ENCODE measurements at places on chromosomes 11 and 22.

GRCh38 chr11:62575156-62575555, 1.5 kb upstream of the EEF1G start:
- DNase-seq, result no peak

DNA sequence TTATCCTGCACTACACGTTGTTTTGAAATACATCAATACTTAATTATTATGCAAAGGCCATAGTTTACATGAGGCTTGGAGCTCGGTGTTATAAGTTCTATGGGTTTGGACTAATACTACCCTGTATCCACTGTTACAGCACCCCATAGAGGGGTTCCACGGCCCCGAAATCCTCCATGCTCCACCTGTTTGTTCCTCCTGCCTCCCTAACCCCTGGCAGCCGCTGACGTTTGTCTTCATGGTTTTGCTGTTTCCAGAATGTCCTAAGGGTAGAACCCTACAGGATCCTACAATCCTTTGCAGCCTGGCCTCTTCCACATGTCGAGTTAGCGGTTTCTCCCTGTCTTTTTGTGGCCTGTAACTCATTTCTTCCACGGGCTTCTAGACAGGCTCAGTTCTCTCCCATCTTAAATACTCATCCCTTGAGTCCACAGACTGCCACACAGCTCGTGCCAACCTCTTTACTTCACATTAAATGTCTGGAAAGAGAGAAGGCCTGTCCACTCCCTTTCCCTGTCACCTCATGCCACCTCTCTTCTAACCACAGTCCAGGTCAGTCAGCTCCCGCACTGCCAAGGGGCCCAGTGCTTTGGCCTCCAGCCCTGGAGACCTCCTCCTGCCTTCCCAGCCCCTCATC, 42.4 kb upstream of the TH start:
- no peak for DNase-seq

DNA sequence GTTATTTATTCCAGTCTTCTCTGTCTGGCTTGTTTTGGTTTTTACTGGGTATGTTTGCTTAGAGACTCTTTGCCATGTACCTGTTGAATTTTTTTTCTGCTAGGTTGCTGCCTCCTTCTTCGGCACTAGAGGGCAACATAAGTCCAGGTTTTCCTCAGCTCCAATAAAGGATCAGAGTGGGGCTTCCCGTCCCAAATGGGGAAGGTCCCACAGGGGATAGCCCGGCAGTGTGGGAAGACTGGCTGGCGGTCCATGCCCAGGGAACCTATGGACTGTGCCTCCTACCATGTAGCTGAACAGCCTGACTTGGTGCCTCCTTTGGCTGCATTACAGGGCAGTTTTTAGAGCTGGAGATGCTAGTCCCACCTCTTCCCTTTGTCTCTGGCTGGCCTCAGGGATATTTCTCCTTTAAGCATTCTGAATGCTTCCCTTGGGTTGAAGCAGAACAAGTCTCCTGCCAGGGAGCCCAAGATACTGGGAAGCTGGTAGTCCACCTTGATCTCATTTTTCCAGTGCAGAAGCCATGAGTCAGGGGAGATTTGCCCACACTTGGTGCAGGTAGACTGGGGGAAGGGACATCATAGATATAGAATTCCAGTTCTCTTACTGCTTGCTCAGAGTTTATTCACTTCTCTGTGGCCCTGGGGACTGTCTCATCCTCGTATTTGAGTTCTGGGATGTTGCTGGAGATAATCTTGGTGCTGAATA, 60.2 kb downstream of the BRD1 start:
- no peak for DNase-seq

- no peak for DNase-seq
These were observed 3.8 kb upstream of the ADORA2A start for GRCh38 chr22:24423519-24424000.

DNA sequence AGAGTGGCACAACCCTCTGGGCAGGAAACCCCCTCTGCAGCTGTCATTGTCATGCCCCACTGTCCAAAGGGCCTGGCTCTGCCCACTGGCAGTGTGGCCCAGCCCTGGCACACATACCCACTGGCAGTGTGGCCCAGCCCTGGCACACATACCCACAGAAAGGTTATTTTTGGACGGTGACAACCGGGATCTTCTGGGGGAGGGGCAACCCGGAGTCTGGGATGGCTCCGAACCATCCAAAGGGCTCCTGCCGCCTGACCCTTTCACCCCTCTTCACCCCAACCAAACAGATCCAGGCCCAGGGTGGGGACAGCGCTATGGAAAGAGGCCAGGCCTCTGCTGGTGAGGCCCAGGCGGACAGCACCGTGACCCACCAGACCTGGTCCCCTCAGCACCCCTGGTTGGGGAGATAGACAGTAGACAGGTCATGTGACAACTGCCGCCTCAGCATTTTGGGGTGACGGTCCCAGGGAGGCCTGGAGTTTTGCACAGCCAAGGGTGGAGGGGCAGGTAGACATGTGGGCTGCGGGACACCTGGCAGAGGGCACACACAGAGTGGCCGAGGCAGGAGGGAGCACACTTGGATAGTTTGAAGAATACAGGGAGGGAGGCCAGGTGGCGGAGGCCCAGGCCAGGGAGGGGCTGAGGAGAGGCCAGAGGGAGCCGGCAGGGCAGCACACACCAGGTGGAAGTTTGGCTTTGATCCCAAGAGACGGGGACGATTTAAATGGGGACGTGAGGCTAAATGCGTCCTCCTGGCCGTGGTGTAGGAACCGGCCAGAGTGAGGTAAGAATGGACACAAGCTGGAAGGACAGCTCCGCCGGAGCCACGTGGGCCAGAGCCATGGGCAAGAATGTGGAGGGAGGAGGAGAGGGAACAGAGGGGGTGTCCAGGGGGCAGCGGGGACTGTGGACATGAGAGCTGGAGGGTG, 2.9 kb downstream of the MAPK12 start:
- no peak for DNase-seq

DNA sequence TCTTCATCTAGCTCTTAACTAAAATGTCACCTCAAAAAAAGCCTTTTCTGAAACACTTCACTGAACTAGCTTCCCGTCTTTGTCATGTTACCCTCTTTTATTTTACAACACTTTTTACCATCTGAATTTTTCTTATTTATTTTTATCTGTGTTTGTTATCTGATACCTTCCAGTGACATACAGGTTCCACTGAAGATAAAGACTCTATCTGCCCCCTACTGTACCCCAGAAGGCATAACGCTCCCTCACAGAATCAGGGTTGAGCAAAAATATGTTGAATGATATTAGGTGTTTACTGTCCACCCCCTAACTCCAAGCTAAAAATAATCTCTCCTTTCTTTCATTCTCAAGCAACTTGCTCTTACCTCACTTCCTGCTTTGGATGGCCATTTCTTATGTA, 654.2 kb downstream of the NELL1 start:
- DNase-seq, result no peak

DNA sequence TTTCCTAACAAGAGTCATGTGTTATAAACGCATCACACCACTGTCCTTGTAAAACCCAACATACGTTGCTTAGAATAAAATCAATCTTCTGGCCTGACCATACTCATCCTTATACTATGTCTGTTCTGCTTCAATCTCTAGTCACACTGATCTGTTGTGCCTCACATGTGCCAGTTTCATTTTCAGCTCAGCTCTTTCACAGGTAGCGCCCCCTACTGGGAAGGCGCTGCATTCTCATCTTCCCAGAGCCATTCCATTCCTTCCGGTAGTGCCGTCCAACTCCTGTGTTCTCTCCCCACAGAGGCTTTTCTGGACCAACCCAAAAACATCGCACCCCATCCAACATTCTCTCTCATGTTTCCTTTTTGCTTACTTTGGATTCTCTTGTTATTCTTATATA, 22.2 kb downstream of the CASP5 start:
- no peak for DNase-seq

- no peak for DNase-seq
These were observed 516 bp downstream of the LRFN4 start for GRCh38 chr11:66857234-66857926.

DNA sequence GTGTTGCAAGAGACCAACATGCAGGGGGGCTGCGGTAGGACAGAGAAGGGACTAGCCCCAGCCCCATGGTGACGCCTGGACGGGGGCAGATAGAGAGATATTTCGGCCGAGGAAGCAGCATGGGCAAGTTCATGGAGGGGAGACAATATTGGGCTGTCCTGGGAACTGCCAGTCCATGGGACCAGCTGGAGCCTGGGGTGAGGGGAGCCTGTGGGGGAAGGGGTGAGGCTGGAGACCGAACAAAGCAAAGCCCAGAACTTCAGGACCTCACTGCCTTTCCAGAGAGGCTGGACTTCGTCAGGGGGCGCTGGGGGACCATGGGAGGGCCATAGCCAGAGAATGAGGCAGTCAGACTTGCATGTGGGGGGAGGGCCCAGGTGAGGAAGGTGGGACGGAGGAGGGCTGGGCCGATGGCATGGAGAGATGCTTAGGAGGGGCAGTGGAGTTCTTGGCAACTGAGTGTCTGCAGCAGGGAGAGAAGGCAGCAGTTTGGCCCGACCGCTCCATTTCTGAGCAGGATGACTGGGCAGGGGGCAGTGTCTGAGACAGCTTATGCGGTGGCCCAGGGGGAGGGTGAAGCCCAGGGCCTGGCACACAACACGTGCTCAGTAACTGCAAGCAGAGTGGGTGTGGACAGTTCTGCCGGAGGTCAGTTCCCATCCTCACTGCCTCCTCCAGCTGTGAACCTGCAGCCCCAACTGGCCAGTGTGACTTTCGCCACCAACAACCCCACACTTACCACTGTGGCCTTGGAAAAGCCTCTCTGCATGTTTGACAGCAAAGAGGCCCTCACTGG, 712 bp downstream of the UPK3A start:
- DNase-seq, result no peak

DNA sequence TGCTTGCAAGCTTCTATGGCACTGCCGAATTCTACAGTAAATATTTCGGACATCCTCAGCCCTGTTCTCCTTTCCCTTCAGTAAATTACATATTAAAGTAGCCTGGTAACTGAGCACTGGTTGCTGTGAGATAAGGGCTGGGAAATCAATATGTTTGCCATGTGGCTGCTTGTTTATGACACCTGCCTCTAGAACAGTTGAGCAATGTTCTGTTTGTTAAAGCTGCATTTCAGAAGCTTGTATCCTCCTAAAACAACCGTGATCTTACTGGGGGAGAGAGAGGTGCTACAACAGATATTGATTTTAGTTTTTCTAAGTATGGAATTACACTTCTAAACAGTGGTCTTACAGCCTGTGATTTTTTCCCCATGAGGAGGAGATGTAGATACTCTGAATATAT, 39.4 kb downstream of the ZBTB16 start:
- no peak for DNase-seq

DNA sequence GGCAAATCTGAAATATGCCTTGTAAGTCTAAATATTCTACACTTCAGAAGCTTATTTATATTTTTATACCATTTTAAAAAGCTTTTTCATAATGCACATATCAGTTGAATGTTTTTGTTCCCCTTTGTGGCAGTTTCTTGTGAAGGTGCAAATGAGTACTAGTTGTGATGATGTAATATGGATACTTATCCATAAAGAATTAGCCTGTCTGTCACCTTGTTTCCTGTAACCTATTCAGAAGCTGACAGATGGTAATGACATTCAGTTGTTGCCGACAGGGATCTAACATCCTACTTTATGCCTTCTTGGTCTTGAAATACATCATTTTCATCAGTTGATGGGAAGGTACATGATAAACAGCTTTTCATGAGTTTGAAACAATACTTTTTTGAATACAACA, 2.9 kb downstream of the QSER1 start:
- DNase-seq, result no peak

DNA sequence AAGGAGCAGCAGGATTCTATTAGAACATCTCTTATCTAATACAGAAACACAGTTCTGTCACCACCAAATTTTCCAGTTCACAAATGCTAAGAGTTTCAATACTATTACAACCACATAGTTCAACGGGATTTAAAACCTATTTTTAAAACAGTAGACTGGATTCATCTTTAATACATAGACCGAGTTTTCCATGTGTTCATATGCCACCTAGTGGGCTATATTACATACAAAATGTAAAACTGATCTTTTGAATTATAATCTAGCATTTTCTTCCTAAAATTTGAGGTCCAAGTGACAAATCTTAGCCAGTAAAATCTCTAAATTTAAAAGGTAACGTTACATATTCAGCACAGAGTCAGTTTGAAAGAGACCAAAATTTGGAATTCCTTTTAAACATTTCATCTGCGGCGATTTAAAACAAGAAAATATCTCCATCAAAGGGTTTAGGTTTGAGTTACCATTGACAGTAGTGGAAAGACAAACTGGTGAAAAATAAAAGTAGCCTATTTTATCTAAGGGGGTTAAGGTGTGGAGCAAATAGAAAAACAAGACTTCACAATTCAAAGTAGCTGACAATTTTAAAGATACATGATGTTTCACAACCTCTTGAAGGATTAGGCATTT, 269.3 kb upstream of the MPPED2 start:
- DNase-seq, result no peak

DNA sequence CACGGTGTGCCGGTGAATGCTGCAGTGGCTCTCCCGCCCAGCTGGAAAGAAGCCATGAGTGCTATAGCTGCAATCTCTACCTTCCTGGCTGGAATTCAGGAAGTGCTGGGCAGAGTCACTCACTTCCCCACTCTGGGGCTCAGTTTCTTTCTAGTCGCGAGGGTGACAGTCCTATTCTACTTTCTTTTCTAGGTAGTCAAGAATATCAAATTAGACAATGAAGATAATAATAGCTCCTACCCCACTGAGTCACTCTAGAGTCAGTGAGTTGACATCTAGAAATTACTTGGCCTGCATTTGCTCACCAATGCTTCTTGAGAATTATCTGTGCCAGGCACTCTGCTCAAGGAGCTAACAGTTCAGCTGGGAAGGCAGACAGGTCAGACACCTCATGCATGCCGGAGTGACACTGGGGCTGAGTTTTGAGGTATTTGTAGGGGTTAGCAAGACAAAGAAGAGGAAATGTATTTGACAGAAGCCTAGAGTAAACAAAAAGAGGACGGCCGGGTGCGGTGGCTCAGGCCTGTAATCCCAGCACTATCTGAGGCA, 3.2 kb downstream of the CENPM start:
- DNase-seq, result no peak

DNA sequence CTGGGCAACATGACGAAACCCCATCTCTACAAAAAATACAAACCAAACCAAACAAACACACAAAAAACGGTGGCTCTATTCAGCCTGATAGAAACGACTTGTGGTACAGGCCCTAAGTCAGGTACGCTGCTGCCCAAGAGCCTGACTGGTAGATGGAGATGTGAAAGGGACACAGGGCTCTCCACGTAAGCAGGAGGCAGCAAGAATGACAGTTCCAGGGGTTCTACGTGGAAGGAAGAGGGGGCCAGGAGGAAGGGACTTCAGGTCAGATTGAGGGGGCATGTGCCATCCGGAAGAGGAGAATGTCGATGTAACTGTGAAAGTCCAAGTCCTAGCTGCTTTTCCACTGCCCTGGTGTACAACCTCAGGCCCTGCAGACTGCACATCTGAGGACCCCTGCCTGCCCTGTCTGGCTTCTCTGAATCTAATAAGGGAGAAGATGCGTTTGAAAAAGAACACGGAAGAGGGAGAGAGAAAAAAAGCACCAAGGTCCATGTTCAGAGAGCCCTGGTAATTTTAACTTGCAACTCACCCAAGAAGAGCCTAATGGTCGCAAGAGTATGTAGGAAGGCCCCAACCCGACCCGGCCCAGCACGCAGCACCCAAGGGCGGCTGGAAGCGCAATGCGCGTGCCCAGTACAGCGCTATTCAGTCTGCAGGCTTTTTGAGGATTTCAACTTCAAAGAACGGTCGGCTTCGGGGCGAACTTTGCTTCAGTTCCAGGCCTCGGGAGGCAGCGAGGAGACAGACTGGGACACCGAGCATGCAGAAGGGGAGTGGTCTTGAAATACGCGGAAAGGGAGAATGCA, 909 bp upstream of the ZNRD2 start:
- no peak for DNase-seq

GRCh38 chr11:12841946-12842630, 167.0 kb upstream of the RASSF10 start:
- DNase-seq, result no peak

Data from cortex of kidney (tissue), 1 donor.